ENCODE measurements at places on chromosomes 3 and 15. TPM values are rescaled to one million over a fixed set of nuclear protein-coding genes. Genes with fewer than 3 reads are reported as not detected.

DNA sequence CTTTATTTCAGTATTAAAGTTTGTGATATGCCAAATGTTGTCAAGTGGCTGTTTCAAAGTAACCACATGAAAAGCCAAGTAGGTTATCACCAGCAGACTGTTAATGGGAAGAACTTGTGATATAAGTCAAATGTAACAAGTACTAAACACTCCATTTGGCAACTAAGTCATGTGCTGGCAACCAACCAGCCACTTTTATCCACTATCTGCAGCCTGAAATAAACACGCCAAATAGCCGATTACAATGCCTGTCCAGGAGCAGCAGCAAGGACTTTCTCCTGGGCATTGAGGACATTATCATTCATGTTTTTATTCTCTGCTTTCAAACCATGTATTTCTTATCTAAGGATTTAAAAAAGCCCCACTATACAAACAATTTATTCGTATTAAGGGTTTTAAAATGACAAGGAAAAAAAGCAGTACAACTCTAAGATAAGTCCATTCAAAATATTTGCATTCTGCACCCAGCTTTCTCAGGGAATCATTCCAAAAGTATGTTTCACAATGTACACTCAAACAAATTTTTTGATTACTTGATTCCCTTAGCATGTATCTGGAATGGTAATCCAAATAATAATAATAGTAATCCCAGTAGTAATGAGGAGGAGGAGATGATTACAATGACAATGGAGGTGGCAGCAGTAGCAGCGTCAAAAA, 448.6 kb downstream of the ERC2 start:
- H3K27ac ChIP-seq: no peak overlapping the region
- no peaks in the 10 kb centered on the region for H3K4me1 ChIP-seq
- DNase-seq: no peak
- no peaks in the 10 kb centered on the region for H3K36me3 ChIP-seq
- no peaks in the 10 kb centered on the region for H3K27me3 ChIP-seq

DNA sequence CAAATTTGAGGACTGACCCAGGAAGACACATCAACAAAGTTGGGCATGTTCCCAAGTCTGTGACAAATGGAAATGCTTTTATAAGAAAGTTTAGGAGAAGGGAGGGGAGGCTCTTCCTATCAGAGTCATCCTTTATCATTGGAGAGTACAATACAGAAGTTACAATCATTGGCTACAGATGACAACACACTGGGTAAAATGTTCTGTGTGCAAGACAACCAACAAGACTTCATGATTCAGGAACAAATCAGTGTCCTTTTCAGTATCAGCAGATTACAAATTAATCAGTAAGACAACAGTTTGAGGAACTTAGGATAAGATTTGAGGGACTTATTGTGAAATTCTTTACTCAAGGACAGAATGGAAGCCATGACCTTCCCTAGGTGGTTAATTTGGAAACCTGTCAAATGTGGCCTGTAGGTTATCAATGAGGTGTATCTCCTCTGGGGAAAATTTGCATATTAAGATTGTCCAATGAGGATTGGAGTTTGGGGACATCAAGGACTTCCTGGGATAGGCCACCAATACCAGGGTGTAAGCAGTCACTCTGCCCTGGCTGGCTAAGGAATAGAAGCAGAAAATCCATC, 274.4 kb upstream of the RORA start:
- no peaks in the 10 kb centered on the region for H3K4me1 ChIP-seq
- DNase-seq: no peak
- H3K36me3 ChIP-seq: no peaks in the 10 kb centered on the region
- no peaks in the 10 kb centered on the region for H3K27me3 ChIP-seq
- no peak overlapping the region for H3K4me3 ChIP-seq

DNA sequence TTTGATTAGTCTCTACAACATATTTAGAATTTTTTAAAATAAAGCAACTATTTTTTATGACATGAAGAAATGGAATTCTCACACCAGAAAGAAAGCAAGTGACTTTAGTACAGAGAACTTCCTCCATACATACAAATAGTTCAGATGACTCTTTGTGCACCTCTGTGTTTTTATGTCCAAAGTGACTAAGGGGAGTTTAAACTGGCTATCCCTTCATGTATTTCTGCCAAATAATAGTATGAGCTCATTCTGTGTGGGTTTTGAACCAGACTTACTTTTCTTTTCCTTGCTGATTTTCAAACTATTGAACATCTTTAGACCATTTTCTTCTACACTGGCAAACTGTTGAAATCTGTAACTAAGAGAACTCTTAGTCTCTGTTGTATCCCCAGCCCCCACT, 196.3 kb downstream of the EPHA3 start:
- H3K4me1 ChIP-seq: no peaks in the 10 kb centered on the region
- H3K36me3 ChIP-seq: no peaks in the 10 kb centered on the region
- DNase-seq: no peak
- H3K27ac ChIP-seq: no peak overlapping the region
- no peaks in the 10 kb centered on the region for H3K27me3 ChIP-seq

- no peak overlapping the region for H3K4me3 ChIP-seq
- no peak for DNase-seq
- no peaks in the 10 kb centered on the region for H3K4me1 ChIP-seq
- no peak overlapping the region for H3K27ac ChIP-seq
- H3K36me3 ChIP-seq: no peaks in the 10 kb centered on the region
These were observed 169.3 kb downstream of the ADAMTS9 start for GRCh38 chr3:64518496-64518895.

DNA sequence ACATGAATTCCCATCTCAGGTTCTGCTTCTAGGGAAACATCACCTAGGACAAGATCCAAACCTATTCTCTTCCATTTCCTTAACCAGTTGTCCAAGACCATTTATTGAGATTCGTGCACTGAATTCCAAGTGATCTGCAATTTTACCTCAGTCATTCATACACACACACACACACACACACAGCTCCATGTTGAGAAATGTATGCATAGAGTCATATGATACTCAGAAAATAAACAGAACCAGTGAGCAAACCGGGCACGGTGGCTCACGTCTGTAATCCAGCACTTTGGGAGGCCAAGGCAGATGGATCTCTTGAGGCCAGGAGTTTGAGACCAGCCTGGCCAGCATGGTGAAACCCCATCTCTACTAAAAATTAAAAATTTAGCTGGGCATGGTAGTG, 6.1 kb upstream of the KPNA1 start:
- no peaks in the 10 kb centered on the region for H3K27me3 ChIP-seq
- no peaks in the 10 kb centered on the region for H3K36me3 ChIP-seq
- no peak for DNase-seq

- H3K27ac ChIP-seq: peak overlapping the region; percentile 7
- no peaks in the 10 kb centered on the region for H3K27me3 ChIP-seq
- DNase-seq: peak; percentile 31
- H3K4me3 ChIP-seq: no peak overlapping the region
- H3K4me1 ChIP-seq: peaks cover 61% of the 10 kb centered on the region
These were observed 37.2 kb downstream of the AADACL2 start for GRCh38 chr3:151770956-151771355.

- H3K27me3 ChIP-seq: no peaks in the 10 kb centered on the region
- no peak overlapping the region for H3K27ac ChIP-seq
- no peak overlapping the region for H3K4me3 ChIP-seq
- DNase-seq: no peak
- H3K36me3 ChIP-seq: no peaks in the 10 kb centered on the region
These were observed 233.3 kb downstream of the SHOX2 start for GRCh38 chr3:157872902-157873301.

GRCh38 chr3:126245811-126246727, 65.7 kb upstream of the ALDH1L1 start:
- peaks cover 4% of the 10 kb centered on the region for H3K4me1 ChIP-seq
- no peaks in the 10 kb centered on the region for H3K27me3 ChIP-seq
- H3K36me3 ChIP-seq: no peaks in the 10 kb centered on the region
- H3K27ac ChIP-seq: no peak overlapping the region

GRCh38 chr15:75214293-75215096, 12.8 kb downstream of the C15orf39 start:
- DNase-seq: no peak
- peaks cover 7% of the 10 kb centered on the region for H3K4me1 ChIP-seq
- H3K4me3 ChIP-seq: no peak overlapping the region
- no peaks in the 10 kb centered on the region for H3K27me3 ChIP-seq

The RHOV gene
- total RNA-seq: not detected

The SLC9C1 gene
- total RNA-seq: not detected

The ISG20 gene
- 18.2 TPM for total RNA-seq

GRCh38 chr3:177197727-177198460, 612 bp upstream of the TBL1XR1 start:
- H3K27ac ChIP-seq: peak overlapping the region; percentile 95
- H3K4me3 ChIP-seq: peak overlapping the region; percentile 75
- no peaks in the 10 kb centered on the region for H3K36me3 ChIP-seq
- no peak for DNase-seq

The GOLGA8K gene
- total RNA-seq: 3.5 TPM

The VEPH1 gene
- total RNA-seq: 0.30 TPM

The ZNF80 gene
- total RNA-seq: 0.21 TPM

DNA sequence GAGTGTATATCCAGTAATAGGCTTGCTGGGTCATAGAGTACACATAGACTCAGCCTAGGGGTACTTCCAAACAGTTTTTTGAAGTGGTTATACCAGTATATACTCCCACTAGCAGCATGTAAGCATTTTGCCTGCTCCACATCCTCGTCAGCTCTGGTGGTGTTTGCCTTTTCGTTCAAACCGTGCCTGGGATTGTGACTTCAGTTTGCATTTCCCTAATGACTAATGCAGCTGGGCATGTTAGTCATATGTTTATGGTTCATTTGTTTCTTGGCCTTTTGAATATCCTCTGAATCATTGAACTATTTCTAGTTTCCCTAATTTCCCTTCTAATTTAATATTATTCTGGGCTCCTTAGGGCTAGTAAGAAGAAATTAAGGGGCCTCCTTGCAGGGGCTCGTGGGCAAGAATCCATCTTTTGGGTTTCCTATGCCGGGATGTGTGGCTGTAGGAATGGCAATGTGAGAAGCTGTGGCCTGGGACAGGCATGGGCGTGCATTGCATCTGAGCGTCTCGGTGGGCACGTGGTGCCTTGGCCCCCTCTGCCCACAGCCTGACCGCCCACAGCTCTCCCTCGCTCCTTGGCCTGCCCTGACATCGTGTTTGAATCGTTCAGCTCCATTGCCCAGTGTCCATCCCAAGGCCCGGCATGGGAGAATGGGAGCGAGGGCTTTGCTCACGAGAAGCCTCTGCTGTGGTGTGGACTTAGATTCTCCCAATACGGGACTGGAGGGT, 26.4 kb downstream of the FAH start:
- peaks cover under 1% of the 10 kb centered on the region for H3K4me1 ChIP-seq
- H3K4me3 ChIP-seq: no peak overlapping the region
- H3K27ac ChIP-seq: no peak overlapping the region
- no peaks in the 10 kb centered on the region for H3K27me3 ChIP-seq
- DNase-seq: no peak
- H3K36me3 ChIP-seq: peaks cover 90% of the 10 kb centered on the region

- H3K4me1 ChIP-seq: no peaks in the 10 kb centered on the region
- peaks cover 4% of the 10 kb centered on the region for H3K36me3 ChIP-seq
- H3K27ac ChIP-seq: no peak overlapping the region
- no peak for DNase-seq
These were observed 20.6 kb downstream of the HEG1 start for GRCh38 chr3:125035217-125035616.

- no peak overlapping the region for H3K27ac ChIP-seq
- H3K27me3 ChIP-seq: no peaks in the 10 kb centered on the region
- H3K36me3 ChIP-seq: no peaks in the 10 kb centered on the region
These were observed 194.7 kb upstream of the CADPS start for GRCh38 chr3:63069806-63070475.

DNA sequence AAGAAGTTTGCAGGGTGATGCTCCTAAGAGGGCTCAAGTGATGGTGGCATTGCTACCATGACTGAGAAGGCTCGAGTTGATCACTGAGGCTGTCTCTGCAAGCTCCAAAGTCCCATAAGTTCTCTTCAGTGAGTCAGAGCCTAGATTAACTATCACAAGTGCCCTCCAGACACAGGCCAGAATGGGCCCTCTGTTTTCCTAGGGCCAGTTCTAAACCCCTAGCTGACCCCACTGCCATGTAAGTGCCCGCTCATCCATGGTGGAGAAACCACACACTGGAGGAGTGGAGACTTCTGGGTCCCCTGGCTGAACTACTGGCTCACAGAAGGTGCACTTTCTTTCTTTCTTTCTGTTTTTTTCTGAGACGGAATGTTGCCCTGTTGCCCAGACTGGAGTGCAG, 87.6 kb upstream of the WNT5A start:
- no peaks in the 10 kb centered on the region for H3K36me3 ChIP-seq
- H3K4me1 ChIP-seq: no peaks in the 10 kb centered on the region
- H3K27ac ChIP-seq: no peak overlapping the region
- DNase-seq: no peak

DNA sequence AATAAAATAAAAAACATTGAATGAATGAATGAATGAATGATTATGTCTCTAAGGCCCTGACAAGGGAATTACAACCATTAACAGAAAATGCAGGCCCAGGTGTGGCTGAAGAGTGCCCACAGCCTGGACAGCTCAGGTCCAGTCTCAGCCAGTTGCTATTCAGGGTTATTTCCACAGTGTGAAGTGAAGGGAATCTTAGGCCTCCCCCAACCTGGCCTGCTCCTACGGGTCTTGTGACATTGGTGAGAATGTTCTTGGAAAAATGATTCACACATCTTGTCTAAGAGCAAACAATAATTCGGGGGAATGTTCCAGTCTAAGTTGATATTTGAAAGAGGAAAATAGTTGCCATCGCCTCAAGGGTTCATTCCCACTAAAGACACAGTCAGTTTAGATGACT, 37.0 kb downstream of the MINDY4B start:
- no peak for DNase-seq
- H3K27ac ChIP-seq: no peak overlapping the region
- H3K4me1 ChIP-seq: no peaks in the 10 kb centered on the region

DNA sequence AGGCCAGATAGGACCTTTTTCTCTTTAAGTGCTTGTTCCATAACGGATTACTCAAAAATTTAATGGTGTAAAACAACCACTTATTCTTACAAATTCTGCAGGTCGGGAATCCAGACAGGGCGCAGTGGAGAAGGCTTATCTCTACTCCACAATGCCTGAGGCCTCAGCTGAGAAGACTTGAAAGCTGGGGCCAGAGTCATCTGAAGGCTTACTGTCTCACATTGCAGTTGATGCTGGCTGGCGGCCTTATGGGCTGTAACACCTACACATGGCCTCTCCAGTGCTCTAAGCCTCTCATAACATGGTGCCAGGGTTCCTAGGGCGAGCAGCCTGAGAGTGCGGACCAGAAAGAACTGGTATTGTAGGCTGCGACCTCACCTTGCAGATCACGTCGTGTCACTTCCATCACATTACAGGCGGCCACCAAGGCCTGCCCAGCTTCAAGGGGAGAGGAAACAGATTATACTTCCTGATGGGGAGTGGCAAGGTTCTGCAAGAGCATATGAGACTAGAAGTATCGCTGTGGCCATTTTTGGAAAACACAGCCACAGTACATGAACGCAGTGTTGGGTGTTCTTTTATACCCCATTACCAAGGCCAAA, 32.4 kb downstream of the CMTM7 start:
- DNase-seq: no peak
- H3K27ac ChIP-seq: peak overlapping the region; percentile 64
- no peaks in the 10 kb centered on the region for H3K27me3 ChIP-seq
- H3K4me3 ChIP-seq: no peak overlapping the region

- peak; percentile 77 for DNase-seq
- H3K4me1 ChIP-seq: peaks cover 19% of the 10 kb centered on the region
- no peak overlapping the region for H3K27ac ChIP-seq
These were observed 5.7 kb upstream of the FBLN2 start for GRCh38 chr3:13543253-13543652.

The CHAC1 gene
- total RNA-seq: not detected
